ENCODE measurements at places on chromosomes 5 and 9. TPM values are rescaled to one million over a fixed set of nuclear protein-coding genes. Genes with fewer than 3 reads are reported as not detected.

Gene PCDHA13
- total RNA-seq, result under 0.01 TPM

Gene PCDHB8
- under 0.01 TPM for total RNA-seq

Gene TPPP
- 0.19 TPM for total RNA-seq

Gene DOCK2
- total RNA-seq, result 3.4 TPM

Gene KCNV2
- not detected for total RNA-seq

Gene SPATA31D3
- total RNA-seq, result not detected

Gene ADAMTS16
- total RNA-seq, result not detected

Gene SHISAL2B
- total RNA-seq, result not detected

Gene RASGRF2
- total RNA-seq, result 3.9 TPM

Measured in regular cardiac myocyte (primary cell).